ENCODE measurements at places on chromosomes 3 and 15. TPM values are rescaled to one million over a fixed set of nuclear protein-coding genes. Genes with fewer than 3 reads are reported as not detected.

MASP1 gene
- total RNA-seq: 236 TPM

DNA sequence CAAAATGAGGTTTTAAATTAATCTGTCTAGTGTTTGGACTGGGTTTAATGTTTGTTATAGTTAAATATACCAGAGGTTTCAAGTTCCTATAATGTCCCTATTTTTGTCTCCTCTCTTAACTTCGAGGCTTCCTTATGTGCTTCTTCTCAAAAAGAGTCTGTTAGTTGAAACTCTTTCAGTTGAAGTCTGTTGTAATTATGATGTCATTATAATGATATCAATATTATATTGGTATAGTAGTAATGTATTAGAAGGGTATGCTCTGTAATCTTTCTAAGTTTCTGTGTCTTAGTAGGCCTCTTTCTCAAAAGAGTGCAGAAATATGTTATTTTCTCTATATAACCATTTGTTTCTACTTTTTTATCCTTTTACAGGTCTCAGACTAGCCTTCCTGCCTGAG lies 1148.0 kb downstream of the NSUN3 start:
- H3K4me1 ChIP-seq: no peaks in the 10 kb centered on the region
- H3K27ac ChIP-seq: no peak overlapping the region
- H3K27me3 ChIP-seq: no peaks in the 10 kb centered on the region

- DNase-seq: no peak
- H3K4me3 ChIP-seq: no peak overlapping the region
- H3K4me1 ChIP-seq: no peaks in the 10 kb centered on the region
- no peak overlapping the region for H3K27ac ChIP-seq
- H3K36me3 ChIP-seq: no peaks in the 10 kb centered on the region
Measured at GRCh38 chr3:134680796-134681521, 30.1 kb upstream of the KY start.

DNA sequence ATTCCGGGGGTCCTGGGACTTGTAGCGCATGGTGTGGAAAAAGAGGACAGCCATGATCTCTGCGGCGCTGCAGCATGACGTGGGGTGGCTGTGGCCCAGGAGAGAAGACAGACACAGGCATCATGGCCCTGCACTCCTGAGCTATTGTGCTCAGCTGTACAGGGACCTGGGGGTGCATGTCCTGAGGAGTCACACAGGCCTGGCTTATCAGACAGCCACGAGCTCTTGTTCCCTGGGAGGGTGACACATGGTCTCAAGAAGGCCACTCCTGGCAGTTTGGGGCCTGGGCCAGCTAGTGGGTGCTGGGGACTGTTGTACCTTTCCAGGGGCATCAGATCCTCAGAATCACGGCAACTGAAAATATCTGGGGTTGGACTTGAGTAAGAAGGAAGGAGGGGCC lies 13.7 kb downstream of the TKT start:
- H3K27me3 ChIP-seq: no peaks in the 10 kb centered on the region
- peaks cover 83% of the 10 kb centered on the region for H3K4me1 ChIP-seq

GRCh38 chr3:5102532-5102931 lies 19.6 kb upstream of the ARL8B start:
- DNase-seq: no peak
- no peaks in the 10 kb centered on the region for H3K27me3 ChIP-seq
- H3K4me3 ChIP-seq: no peak overlapping the region
- H3K36me3 ChIP-seq: no peaks in the 10 kb centered on the region
- H3K27ac ChIP-seq: no peak overlapping the region

DNA sequence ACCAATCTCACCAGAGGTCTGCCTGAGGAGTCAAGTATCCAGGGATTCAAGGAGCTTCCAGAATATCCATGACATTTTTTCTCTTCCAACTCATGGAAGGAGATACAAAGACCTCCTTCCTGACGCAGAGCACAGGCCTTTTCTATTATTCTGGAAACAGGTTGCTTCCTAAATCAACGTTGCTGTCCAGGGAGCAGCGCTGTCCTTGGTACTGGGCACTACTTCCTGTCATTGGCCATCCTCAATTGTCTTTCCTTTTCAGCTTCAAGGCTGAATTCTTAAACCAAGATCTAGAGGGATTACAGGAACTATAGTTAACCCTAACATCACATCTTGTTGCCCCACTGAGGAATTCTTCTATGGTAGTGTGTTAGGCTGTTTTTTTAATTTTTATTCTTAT lies 50.4 kb upstream of the TBC1D21 start:
- H3K4me3 ChIP-seq: no peak overlapping the region
- no peak for DNase-seq
- no peaks in the 10 kb centered on the region for H3K27me3 ChIP-seq
- H3K27ac ChIP-seq: no peak overlapping the region
- no peaks in the 10 kb centered on the region for H3K4me1 ChIP-seq

- no peak for DNase-seq
- H3K4me3 ChIP-seq: no peak overlapping the region
- no peaks in the 10 kb centered on the region for H3K36me3 ChIP-seq
- H3K27ac ChIP-seq: no peak overlapping the region
Measured at GRCh38 chr3:194983121-194983520, 287.8 kb downstream of the XXYLT1 start.
